ENCODE measurements at places on chromosomes 1 and 21.

GRCh38 chr1:116002781-116003420 is 26.6 kb downstream of the SLC22A15 start:
- DNase-seq, result no peak

DNA sequence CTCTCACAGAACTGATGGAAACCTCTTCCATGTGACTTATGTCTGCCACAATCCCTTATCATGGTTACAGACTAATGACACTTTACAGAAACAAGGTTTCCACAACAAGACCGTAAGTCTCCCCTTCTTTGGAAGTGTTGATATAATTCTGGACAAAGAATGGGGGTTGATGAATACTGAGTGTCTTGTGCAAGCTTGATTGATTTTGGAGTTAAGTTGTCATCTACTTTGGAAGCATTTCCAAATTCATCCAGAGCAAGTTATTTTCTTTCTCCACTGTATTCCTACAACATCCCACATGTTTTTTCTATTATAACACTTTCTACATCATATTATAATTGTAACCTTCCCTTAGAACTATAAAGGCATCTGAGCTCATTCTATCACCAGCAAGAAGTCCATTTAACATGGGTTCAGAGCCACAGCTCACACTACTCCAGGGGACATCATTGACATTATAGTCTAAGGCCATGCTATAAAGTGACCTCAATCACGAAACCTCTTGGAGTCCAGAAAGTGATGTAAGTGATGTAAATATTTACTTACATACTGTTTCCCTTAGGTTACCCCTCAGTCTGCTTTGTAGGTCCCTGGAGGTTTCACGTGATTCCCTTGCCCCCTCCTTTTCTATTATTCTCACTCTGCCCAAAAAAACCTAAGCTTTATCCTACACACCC is 125.7 kb upstream of the PBX1 start:
- no peak for DNase-seq

DNA sequence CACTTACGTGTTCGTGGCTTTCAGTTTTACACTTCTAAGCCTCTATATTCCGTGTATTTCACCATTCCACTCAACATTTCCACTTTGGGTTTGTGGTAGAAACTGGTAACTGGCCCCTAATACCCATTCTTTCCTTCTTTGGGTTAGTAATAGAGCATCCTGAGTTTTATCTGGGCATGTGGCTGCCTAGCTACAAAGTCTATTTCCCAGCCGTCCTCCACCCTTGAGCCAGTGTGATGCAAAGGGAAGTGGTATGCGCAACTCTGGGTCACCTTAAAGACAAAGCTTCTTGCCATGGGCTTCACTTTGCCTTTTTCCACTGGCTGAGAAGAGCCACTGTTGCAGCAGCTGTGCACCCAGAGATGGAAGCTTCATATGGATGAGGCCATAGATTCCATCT is 73.9 kb downstream of the LAMC2 start:
- DNase-seq, result no peak

- DNase-seq, result no peak
These were observed 66.7 kb downstream of the TGFBR3 start for GRCh38 chr1:91819038-91819788.

- no peak for DNase-seq
These were observed 241.2 kb downstream of the TRABD2B start for GRCh38 chr1:47756006-47756405.

Measured in Calu3 (cell line).